ENCODE measurements at places on chromosomes 11 and 22. TPM values are rescaled to one million over a fixed set of nuclear protein-coding genes. Genes with fewer than 3 reads are reported as not detected.

- DNase-seq: peak; percentile 79
Observed at GRCh38 chr11:72812967-72813739, 1.1 kb upstream of the ATG16L2 start.

- DNase-seq: no peak
Observed at GRCh38 chr11:77401486-77402217, 72.2 kb downstream of the PAK1 start.

BLID gene
- total RNA-seq: not detected

ETS1 gene
- total RNA-seq: 338 TPM

NDUFV1 gene
- 347 TPM for total RNA-seq

- DNase-seq: no peak
Observed at GRCh38 chr22:40383905-40384304, 13.5 kb downstream of the SGSM3 start.

BDNF gene
- total RNA-seq: not detected

TSPAN18 gene
- total RNA-seq: 7.3 TPM

GRCh38 chr11:102322560-102322959 is 5.3 kb downstream of the BIRC3 start:
- no peak for DNase-seq

DNA sequence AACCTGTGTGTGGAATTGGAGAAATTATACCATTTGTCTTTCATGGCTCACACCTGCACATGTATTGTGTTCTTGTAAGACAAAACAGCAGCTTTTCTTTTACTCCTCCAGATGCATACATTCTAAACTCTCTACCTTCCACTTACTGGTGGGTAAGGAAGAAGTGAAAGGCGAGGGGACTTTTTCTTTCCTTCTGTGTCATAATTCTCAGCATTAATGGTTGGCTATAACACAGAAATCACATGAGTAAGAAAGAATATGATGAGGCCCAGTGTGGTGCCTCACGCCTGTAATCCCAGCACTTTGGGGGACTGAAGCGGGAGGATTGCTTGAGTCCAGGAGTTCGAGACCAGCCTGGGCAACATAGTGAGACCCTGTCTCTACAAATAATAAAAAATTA is 57.8 kb upstream of the SHANK2 start:
- no peak for DNase-seq

GRCh38 chr22:19523240-19524169 is 705 bp downstream of the CLDN5 start:
- peak; percentile 48 for DNase-seq

DNA sequence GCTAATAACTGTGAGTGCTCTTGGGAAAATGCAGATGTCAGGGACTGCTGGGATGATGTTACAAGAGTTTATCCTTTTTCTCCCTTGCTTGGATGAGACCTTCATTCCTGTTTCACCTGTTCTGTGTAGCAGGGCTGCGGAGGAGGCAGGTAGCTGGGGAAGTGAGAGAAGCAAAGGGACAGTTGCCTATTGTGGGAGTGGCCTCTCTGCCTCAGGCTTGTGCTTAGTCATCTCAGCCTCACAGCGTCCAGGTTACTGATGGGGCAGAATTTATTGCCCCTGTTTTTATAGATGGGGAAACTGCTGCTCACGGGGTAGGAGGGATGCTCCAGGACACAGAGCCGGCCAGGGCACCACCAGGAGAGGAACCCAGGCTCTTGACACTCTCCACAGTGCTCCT is 1.7 kb downstream of the STX3 start:
- DNase-seq: no peak

- no peak for DNase-seq
Observed at GRCh38 chr22:46528121-46528610, 9.3 kb downstream of the CELSR1 start.

GRCh38 chr11:120554766-120555432 is 43.4 kb downstream of the GRIK4 start:
- no peak for DNase-seq

GSTP1 gene
- total RNA-seq: 398 TPM

DNA sequence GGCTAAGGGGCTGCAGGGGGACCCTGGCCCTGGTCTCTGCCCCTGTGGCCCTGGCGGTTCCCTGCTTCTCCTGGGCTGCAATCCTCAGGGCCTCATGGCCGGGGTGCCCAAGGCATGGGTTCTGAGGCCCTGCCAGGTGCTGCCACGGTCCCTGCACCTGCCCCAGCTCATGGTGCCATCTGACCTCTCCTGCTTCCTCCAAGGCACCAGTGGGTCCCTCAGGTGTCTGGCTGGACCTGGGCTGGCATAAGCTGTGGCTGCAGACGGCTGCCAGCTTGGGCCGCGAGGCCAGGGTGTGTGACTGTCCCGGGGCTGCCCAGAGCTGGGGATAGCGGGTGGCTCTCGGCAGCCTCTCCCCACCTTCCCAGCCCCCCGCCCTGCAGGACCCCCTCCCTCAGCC is 2.0 kb downstream of the INS start:
- DNase-seq: no peak

DNA sequence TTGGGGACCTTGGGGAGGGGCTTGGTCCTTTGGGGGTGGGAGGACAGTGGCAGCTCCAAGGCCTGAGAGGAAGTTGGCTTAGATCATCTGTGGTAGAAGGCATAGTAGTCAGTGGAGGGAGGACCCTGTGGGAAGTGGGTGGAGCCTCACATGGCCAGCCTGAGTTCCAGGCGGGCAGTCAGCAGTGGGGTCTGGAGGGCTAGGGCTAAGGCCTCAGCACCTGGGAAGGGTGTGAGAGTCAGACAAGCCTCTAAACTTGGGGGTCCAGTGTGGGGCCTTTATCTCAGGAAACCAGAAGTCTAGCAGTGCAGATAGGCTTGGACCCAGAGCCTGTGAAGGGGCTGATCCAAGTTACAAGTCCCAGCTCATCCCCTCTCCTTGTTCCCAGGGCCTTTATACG is 4.0 kb downstream of the NLRX1 start:
- no peak for DNase-seq

DNA sequence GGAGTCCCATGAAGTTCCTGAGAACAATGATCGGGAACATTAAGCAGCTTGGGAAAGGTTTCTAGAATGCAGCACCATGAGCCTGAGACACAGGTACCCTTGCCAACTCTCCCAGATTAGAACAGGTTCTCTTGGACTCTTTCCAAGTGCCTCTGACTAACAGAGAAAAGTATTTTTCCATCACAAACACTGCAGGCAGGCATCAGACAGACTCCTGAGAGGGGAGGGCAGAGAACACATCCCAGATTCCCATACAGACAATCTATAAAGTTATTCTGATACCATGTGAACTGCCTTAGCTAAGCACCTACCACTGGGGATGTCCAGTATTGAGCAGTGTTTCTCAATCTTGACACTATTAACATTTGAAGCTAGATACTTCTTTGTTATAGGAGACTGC is 27.3 kb downstream of the SERGEF start:
- no peak for DNase-seq

DNA sequence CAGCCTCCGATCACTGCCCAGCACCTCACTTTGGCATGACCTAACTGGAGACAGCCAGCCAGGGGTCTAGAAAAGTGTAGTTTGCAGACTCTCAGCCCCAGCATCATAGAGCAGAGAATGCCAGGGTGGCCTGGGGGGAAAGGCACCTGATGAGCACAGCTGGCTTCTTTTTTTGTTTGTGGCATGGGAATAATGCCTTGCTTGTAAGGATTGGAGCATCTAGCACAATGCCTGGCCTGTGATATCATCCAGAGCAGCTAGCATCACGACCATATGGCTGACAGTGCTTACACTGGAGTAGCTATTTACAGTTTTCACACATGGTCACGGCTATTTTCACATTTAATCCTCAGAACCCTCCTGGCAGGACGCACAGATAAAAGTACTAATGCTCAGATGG is 594.8 kb upstream of the B3GAT1 start:
- DNase-seq: no peak

DNA sequence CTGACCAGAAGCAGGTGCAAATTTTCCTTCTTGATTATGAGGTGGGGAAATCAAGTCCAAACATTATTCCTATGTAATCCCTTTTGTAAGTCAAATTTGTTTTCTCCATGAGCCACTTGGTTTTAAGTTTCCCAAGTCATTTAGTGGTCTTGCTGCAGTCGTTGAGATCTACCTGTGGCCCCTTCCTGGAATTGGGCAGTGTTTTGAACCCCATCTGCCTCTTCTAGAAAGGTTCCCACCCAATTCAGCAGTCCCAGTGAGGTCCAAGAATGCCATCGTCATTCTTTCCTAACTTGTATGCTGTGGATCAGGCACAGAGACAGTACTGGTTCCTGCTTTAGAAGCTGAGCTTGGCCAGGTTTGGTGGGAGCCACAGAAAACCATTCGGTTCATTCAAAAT is 77.8 kb upstream of the GNAZ start:
- no peak for DNase-seq

GRCh38 chr11:72231396-72232259 is 7.1 kb downstream of the INPPL1 start:
- DNase-seq: no peak

DNA sequence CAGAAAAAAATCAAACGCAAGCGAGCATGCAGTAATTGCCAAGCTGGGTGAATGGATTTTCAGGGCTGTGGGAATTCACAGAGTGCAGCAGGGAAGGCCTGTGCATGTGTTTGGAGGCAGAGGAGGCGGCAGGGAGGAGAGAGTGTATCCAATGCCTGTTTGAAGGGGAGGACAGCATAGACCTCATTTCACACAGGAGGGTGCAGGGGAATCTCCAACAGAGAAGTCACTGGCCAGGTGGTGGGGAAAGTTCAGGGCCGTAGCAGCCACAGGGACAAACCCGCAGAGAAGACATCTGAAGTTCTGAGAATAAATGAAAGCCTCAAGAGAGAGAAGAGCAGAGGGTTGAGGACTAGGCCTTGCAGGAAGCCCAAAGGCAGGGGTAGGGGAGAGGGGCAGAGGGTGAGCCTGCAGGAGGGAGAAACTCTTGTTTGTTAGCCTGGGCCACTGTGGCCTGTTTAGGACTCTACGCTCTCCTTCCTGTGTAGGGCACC is 19.2 kb upstream of the KDM2A start:
- DNase-seq: no peak

OR51B5 gene
- total RNA-seq: not detected

GRCh38 chr11:6674862-6675261 is 8.3 kb downstream of the MRPL17 start:
- no peak for DNase-seq

DNA sequence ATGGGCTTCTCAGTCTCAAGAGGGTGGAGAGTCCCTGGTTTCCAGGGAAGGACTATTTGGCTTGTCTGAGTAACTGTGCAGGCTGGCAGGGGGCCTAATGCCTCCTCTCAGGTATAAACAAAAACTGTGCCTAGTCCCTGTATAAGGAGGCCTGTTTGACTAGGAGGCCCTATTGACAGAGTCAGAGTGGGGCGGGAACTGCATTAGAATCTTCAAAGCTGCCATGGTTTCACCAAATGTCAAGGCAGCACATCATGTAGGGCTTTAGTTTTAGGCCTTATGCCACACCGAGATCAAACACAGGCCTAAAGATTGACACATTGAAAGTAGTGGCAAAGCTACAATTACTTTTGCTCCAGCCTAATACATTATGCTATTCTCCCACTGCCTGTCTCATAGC is 611.5 kb upstream of the B3GAT1 start:
- DNase-seq: no peak

Measured in activated naive CD4-positive, alpha-beta T cell treated with anti-CD3 and anti-CD28 coated beads for 36 hours (primary cell).